ENCODE measurements at places on chromosomes 16 and 17.

- no peak for DNase-seq
Observed at GRCh38 chr17:76683011-76683755, 27.6 kb downstream of the MXRA7 start.

GRCh38 chr17:57649731-57650484 lies 95.2 kb downstream of the CCDC182 start:
- DNase-seq: no peak

DNA sequence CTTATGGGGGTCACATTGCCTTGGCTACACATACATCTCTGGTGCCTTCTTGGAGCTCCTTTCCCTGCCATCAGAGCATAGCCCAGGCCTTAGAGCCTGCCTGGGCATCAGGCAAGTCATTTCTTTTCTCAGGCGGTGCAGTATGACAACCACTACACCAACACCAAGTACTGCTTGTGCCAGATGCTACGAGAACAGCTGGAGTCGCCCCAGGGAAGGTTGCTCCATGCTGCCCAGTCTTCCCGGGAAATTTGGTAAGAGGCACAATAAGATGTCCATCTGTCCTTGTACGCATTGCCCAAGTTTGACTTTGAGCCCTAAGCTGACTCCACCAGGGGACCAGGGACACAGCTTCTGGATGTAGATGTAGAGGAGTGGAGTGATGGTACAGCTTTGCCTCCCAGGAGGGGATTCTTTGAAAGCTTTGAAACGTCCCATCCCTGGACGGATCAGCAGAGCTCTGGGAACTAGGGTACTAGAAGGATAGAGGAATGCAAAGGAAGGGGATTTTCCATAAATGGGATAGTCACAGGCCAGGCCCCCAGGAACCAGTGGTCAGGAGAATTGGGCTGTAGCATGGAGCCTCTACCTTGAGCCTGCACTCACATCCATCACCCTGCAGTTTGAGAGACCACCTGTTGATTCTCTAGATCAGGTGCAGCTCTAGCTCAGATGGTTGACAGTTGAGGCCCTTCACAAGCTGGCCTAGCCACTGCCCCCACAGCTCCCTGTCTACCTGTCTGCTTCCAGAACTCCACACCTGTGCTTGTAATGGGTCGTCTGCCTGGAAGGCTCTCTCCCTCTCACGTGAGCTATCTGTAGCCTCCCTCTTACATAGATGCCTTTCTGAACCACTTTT lies 11.0 kb upstream of the NFATC3 start:
- DNase-seq: no peak

GRCh38 chr16:23835390-23836077 lies at the start of gene PRKCB:
PRKCB (plus strand) TSS chr16:23835983.
- DNase-seq: peak; percentile 86

DNA sequence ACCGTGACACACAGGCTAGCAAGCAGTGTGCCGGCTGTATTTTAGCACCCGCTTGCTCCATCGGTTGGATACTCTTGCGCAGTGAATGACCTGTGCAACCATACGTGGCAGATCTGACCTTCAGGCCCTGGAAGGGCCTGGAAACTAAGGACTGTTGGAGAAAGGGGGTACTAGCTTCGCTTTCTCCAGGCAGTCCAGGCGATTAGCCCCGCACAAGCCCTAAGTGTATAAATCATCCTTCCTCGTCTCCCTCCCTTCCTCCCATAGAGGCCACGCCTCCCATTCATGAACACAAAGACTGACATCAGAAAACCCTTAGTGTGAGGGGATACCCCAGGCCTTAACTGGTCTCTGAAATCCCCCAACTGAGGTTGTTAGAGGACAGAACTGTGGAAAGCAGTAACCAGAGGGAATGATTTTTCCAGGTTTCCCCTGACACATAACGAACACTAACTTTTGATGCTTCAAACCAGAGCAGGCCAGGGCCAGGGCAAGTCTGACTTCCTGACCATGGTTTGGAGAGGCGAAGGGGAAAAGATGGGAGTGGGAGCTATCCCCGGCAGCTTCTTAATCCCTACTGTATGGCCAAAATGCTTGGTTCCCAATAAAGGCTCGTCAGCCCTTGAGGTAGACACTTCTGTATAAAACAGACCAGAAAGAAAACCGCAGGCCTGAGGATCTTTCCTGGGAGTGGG lies 1.4 kb upstream of the DYNLL2 start:
- DNase-seq: no peak

- no peak for DNase-seq
Observed at GRCh38 chr17:69743091-69743490, 328.6 kb downstream of the MAP2K6 start.

DNA sequence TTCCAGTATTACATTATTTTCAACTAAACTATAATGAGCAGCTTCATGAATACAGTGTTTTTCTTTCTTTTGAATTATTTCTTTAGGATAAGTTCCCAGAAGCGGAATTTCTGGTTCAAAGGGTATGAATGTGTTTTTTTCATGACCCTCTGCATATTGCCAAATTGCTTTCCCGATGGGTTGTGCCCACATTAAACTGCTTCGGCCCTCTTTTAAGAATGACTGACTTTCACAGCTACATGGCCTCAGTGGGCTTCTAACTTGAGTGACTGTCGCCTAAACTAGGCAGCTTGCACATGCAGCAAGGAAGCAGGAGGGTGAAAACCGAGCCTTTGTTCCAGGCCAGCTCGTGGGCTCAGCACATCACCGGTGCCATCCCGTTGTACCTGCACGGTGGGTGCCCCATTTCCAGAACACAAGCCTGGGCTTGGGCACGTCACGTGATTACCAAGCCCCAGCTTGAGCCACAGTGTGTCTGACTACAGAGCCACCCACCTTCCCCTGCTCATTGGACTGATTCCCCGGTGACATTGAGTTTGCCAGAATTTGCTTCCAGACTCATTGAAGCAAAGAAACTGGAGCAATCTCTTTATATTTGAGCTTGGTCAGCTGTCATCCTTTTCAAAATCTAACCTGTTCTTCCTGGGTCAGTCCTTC lies 112.8 kb downstream of the CLEC16A start:
- DNase-seq: no peak

GRCh38 chr16:86018941-86019340 lies 120.0 kb downstream of the IRF8 start:
- no peak for DNase-seq

GRCh38 chr17:68289473-68289872 lies 1.5 kb downstream of the SLC16A6 start:
- no peak for DNase-seq

DNA sequence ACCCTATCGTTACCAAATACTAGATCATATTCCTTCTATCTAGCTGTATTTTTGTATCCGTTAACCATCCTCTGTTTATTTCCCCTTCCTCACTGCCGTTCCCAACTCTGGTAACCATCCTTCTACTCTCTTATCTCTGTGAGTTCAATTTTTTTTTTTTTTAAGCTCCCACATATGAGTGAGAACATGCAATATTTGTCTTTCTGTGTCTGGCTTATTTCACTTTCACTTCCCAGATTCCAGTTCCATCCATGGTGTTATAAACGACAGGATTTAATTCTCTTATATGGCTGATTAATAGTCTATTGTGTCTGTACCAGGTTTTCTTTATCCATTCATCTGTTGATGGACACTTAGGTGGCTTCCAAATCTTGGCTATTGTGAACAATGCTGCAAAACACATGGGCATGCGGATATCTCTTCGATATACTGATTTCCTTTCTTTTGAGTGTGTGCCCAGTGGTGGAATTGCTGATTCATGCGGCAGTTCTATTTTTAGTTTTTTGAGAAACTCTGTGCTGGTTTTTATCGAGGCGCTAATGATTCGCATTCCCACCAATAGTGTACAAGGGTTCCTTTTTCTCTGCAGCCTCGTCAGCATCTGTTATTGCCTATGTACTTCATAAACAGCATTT lies 599.6 kb downstream of the TMEM114 start:
- no peak for DNase-seq

DNA sequence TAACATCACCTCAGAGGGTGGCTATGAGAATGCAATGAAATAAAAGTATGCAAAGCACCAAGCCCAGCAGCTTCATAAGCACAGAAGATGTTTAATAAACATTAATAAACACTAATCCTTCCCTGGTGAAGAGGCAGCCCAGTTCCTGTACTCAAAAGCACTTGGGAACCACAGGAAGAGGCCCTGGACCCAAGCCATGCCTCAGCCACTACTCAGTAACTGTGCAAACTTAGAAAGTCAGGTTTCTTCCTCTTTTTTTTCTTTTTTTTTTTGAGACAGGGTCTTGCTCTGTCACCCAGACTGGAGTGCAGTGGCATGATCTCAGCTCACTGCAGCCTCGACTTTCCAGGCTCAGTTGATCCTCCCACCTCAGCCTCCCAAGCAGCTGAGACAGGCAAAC lies 5.3 kb downstream of the ARHGAP17 start:
- no peak for DNase-seq

- no peak for DNase-seq
Observed at GRCh38 chr17:27585792-27586191, 45.2 kb upstream of the LGALS9 start.

DNA sequence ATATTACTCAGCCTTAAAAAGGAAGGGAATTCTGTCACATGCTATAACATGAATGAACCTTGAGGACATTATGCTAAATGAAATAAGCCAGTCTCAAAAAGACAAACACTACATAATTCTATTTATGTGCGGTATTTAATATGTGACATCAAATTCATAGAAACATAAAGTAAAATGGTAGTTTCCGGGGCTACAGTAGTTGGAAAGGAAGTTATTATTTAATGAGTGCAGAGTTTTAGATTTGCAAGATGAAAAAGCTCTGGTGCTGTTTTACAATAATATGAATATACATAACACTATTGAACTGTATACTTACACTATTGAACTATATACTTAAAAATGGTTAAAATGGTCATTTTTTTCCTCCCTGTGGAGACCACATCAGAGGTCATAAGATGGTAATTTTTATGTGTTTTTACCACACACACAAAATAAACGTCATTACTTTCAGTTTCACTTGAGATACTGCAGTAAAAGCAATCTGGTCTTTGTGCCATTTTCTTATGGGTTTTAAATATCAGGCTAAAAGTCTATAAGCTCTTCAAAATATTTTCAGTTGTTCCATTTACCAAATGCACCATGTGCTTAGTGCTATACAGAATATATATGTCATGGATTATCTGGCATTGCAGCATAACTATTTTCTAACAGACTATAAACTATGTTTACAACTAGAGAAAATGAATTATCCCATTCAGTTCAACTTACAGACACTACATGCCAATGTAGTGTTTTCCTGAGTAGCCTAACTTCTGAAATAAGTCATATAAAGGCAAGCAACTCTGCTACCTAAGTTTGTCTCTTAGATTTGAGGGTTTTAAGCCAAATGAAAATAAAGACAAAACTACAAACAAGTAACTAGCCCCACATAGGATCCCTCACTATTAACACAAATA lies 90.9 kb downstream of the SPAG9 start:
- no peak for DNase-seq
